Kidney capillary endothelial cell (primary cell): ENCODE measurements at places on chromosomes 5 and 9.
A peak's percentile ranks its signal among the peaks of the same experiment; 100 is the strongest.

GRCh38 chr9:123225995-123226394 is 42.4 kb downstream of the STRBP start:
- DNase-seq = no peak

- no peak for DNase-seq
Observed at GRCh38 chr5:116738239-116738614, 163.6 kb upstream of the SEMA6A start.

DNA sequence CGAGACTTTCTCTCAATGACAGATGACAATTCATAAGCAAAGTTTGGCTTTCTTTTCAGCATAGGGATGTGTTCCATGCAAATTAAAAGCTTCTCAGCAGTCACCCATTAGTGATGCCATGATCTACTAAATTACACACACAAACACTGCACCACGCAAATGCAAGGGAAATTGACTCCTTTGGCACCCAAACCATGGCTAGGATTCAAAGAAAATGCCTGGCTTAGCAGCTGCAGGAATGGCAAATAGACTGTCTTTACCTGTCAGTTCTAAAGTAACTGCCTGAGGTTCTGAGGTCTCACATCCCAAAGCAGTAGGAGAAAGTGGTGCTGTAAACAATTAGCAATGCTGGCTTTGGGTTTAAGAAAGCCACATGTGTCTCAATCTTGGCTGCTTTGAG is 108.6 kb upstream of the ATP10B start:
- no peak for DNase-seq

- no peak for DNase-seq
Observed at GRCh38 chr5:96648023-96648422, 14.2 kb upstream of the CAST start.

GRCh38 chr5:171092194-171092593 is 216.9 kb upstream of the TLX3 start:
- peak; percentile 78 for DNase-seq

DNA sequence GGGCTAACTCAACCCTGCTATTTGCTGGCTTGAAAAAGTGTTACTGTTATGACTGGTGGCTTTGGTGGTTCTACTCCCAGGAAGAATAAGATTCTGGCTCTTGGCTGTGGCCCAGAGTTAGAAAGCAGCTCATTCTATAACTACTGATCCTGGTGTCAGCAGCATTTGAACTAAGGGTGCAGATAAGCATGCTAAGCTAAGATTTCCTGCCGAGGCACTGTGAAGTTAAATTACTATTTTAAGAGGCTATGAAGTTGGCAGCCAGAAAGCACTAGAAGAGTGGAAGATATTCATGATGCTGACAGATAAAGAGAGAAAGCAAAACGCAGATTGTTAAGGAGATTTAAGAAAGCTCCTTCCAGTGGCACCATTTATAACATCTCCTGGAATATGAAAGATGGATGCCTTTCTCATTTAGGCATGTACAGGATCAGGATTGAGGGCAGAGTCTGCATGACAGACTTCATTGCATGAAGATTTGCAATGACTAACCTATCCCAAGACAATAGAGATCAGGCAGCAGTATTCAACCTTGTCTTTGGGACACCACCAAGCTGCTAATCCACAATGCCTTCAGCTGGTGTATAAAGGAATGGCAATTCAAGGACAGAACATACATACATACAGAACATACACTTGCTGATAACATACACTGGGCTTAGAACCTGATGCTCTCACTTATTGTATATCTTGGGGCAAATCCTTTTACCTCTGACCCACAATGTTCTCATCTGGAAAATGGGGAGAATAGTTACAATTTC is 11.7 kb downstream of the BRINP1 start:
- no peak for DNase-seq

DNA sequence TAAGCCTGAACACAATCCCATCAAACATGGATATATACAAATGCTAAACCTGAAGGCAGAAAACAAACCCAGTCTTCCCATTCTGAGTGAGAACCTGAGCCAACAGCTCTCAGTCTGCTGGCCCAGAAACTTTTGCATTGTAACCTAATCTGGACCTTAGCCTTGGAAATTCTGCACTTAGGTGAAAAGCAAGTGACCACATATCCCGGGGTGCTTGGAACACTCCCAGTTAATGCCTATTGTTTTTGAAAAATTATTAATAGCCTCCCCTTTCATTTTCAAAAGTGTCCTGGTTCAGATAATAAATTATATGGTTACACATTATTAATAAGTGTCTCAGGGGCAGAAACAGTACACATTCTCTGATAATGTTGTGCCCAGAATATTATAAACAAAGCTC is 228.3 kb upstream of the TARS1 start:
- no peak for DNase-seq

DNA sequence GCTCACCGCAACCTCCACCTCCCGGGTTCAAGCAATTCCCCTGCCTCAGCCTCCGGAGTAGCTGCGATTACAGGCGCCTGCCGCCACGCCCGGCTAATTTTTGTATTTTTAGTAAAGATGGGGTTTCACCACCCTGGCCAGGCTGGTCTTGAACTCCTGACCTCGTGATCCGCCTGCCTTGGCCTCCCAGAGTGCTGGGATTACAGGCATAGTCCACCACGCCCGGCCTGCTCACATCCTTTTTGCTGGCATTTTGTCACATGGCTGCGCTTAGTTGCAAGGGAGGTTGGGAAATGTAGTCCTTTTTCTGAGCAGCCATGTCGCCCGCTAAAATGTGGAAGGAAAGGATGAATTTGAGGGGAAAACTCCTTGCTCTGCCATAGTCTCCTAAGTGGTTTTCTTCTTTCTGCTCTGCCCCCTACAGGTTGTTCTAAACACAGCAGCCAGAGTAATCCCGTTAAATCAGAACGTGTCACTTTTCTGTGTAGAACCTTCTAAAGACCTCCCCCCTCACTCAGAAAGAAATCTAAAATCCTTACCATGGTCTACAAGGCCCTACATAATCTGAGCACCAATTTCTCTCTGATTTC is 57.8 kb upstream of the HSPA9 start:
- DNase-seq = peak; percentile 85

- no peak for DNase-seq
Observed at GRCh38 chr5:77294185-77294584, 83.7 kb downstream of the PDE8B start.

- no peak for DNase-seq
Observed at GRCh38 chr5:143425835-143426234, 22.3 kb upstream of the NR3C1 start.

DNA sequence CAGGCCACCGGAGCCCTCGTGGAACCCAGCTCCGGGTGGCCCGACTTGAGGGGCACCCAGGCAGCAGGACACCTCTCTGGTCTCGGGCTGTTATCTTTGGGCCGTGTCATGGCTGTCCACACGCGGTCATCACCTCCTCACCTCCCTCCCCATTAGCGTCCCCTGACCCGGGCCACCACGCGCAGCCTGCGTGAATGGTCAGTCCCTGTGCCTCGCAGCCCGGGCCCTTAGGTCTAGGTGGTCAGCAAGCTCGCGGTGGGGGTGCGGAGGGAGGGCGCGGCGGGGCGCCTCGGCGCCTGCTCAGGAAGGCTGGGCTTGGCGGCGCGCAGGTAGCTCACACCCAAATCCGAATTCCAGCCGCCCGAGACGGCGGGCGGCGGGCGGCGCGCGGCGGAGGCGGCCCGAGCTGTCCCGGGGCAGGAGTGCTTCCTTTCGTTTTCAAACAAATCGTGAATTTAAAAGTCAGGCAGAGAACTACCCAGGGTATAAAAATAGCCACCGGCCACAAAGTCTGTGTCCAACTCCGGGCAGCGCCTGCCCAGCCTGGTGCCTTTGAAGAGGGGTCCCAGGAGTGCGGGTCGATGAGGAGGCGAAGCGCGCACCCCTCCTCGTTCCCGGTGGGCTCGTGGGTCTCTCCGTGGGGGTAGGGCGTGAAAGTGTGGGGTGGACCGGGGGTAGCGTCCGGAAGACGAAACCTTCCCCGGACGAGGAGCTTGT is 1.0 kb upstream of the RXRA start:
- DNase-seq = peak; percentile 25

- no peak for DNase-seq
Observed at GRCh38 chr5:97998941-97999340, 774.5 kb upstream of the RGMB start.
